ENCODE measurements at places on chromosomes 1 and 21.

DNA sequence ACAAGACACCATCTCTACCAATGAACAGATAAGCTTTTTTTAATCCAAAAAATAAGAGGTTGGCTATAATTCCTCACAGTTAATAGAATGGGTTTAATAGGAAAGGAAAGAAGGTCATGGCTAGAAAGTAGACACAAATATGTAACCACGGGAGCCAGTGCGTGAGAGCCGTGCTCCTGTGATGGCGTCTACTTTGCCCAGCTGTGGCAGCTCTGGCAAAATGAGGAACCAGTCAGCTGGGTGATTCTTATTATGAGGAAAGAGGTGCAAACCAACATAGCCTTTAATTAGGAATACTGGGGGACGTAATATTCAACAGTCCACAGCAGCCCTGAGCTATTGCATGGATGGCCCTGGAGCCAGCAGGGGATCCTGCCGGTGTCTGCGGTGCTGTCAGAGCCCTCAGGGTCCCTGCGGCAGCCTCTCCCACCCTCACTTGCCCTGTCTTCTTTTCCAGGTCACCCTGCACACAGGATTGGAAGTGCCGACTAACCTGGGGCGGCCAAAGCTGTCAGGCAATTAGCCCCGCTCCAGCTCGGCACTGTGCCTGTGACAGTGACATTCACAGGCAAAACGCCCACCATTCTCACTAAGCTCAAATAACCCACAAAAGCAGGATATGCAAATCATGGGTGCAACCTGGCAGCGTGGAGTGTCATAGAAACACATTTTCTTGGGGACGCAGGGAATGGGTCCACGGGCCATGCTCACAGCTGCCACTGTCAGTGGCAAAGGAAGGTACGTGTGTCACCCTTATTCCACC is 25.9 kb upstream of the GNPAT start:
- DNase-seq: peak; percentile 38

- DNase-seq: peak; percentile 87
Observed at GRCh38 chr1:155207806-155208540, at the start of gene THBS3. TSS of gene THBS3 (minus strand) at chr1:155207897. CDS start at chr1:155207876, 21 bp downstream.

DNA sequence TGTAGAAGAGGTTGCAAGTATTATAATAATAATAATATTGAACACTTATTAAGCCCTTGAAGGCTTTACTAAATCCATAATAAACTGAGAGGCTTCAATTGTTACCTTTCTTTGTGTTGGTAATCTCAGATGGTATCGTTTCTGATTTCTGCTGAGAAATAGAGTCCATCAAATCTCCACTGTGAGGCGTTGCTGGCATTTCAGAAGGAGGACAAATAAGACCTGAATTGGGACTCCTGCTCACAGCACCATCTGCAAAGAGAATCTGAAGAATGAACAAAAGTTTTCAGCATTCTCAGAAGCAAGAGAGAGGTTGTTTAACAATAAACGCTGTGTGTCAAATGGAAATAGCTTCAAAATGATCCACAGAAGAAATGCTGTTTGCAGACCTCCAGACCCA is 93.7 kb downstream of the WDR3 start:
- no peak for DNase-seq

DNA sequence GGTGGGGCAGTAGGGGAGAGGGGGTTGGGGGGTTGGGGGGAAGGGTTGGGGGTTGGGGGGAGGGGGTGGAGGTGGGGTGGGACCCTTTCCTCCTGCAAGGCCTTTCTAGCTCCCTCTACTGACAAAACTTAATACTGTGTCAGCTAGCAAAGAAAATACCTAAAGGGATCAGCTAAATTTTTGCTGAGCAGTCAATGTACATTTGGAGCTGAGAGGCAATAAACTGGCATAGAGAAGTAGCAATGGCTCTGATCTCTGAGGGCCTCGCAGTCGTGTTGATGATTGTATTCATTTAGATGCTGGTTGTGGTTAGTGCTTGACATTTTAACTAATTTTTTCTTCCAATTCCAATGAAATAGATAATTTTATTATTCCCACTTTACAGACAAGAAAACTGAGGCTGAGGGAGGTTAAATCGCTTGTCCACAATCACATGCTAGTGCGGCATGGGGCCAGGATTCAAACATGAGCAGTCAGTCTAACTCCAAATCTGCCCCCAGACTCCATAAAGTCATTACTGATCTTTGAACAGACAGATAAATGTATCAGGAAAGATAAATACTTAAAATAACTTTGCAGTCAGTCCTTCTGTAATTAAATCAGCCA is 357.1 kb downstream of the DISC1 start:
- DNase-seq: peak; percentile 71

- peak; percentile 26 for DNase-seq
Observed at GRCh38 chr1:227939791-227940771, 7.7 kb downstream of the WNT9A start.
